ENCODE measurements at places on chromosomes 16 and 17.
A peak's percentile ranks its signal among the peaks of the same experiment; 100 is the strongest.

- DNase-seq = peak; percentile 89
Observed at GRCh38 chr16:46973207-46973995, at the start of gene DNAJA2. TSS of gene DNAJA2 (minus strand) at chr16:46973674. CDS start at chr16:46973572, 102 bp downstream.

DNA sequence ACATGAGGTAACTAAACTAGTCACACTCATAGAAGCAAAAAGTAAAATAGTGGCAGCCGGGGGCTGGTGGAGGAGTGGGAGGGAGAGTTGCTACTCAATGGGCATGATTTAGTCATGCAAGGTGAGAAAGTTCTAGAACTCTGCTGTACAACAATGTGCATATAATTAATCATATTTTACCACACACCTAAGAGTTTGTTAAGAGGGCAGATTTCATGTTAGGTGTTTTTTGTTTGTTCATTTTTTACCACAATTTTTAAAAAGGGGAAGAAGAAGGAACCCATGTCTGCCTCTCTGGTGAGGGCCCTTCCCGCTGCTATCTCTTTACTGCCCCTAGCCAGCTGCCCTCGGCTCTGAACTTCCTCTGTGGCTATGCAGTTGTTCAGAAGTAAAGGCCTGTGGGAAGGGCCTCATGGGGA is 11.2 kb downstream of the CD300LB start:
- no peak for DNase-seq

- peak; percentile 30 for DNase-seq
Observed at GRCh38 chr16:58501242-58502131, 1.5 kb downstream of the NDRG4 start.

DNA sequence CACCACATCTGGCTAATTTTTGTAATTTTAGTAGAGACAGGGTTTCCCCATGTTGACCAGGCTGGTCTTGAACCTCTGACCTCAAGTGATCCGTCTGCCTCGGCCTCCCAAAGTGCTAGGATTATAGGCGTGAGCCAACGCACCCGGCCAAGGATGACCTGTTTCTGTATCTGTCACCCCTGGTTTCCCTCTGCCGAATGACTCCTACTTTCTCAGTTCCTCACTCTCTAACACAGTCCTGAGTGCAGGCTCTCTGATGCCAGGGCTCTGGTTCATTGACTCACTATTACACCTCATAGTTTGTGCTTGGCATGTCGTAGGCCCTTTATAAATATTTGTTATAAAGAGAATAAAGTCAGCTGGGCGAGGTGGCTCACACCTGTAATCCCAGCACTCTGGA is 10.7 kb upstream of the PRPF8 start:
- DNase-seq = no peak

GRCh38 chr17:58538811-58539409 is 24.5 kb upstream of the MTMR4 start:
- DNase-seq = no peak

- DNase-seq = no peak
Observed at GRCh38 chr17:47252209-47252608, 1.4 kb upstream of the ITGB3 start.

DNA sequence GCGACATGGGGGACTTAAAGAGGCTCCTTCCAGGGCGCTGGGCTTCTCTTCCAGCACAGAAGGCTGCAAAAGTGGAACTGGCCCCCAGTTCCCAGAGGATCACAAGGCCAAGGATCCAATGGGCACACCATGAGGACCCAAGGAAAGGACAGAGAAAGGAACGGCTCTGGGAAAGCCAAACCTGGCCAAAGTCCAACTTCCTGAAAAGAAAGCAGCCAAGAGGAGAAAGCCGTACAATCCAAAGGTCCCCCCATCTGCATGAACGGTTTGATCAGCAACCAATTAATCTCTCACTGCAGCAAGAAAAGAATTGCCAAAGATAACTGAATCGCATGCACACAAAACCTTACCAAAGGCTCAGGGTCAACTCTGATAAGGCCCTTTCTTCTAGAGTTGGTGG is 19.8 kb upstream of the ICAM2 start:
- no peak for DNase-seq

DNA sequence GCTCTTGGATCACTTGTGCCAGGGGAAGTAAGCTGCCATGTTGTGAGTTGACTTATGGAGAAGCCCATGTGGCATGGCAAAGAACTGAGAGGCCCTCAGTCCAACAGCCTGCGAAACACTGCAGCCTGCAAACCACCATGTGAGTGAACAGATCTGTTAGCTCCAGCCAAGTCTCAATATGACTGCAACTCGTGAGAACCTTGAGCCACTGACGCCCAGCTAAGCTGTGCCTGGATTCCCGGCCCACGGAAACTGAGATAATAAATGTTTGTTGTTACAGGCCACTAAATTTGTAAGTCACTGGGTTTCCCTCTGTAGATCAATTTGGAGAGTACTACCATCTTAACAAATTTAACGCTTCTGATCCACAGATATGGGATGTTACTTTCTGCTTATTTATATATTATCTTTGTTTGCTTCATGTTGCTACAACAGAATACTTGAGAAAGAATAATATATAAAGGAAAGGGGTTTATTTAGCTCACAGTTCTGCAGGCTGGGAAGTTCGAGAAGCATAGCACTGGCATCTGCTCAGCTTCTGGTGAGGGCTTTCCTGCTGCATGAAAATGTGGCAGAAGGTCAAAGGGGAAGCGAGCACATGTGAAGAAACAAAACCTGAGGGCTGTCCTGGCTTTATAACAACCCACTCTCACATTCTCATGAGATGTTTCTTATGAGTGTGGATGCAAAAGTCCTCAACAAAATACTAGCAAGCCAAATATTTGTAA is 29.4 kb upstream of the ATP2A3 start:
- DNase-seq = no peak

- DNase-seq = no peak
Observed at GRCh38 chr17:27518545-27519521, 62.6 kb downstream of the KSR1 start.

DNA sequence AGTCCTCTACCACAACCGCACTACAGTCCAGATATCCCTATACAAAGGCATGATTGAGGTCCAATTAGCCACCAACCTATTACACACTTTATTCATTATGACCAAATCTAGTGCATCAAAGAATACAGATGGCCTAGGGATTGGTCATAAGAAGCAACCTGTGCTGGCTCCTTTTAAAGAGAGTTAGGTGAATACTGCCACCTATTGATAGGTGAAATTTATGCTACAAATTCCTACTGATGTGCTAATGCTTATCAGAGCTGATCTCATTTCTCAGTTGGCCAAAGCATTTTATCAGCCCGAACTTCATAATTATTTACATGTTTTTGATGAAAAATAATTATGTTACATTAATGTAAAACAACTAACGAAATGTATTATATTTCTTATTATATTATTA is 166.3 kb downstream of the ANKFN1 start:
- no peak for DNase-seq

DNA sequence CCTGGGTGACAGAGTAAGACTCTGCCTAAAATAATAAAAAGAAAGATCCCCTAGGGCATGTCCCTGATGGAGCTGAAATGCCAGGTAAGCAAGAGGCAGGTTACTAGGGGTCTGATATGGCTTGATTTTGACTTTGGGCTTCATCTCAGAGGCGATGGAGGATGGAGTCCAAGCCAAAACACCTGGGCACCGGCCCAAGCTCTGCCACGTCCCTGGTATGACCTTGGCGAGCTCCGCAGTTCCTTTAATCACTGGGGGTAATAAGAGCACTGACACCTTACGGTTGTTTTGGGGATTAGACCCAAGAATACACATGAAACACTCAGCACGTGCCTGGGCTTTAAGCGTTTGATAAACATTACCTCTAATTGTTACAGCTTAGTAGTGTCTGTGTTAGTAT is 350.8 kb upstream of the HSBP1 start:
- no peak for DNase-seq

- DNase-seq = no peak
Observed at GRCh38 chr17:43983515-43984411, 20.7 kb upstream of the NAGS start.

DNA sequence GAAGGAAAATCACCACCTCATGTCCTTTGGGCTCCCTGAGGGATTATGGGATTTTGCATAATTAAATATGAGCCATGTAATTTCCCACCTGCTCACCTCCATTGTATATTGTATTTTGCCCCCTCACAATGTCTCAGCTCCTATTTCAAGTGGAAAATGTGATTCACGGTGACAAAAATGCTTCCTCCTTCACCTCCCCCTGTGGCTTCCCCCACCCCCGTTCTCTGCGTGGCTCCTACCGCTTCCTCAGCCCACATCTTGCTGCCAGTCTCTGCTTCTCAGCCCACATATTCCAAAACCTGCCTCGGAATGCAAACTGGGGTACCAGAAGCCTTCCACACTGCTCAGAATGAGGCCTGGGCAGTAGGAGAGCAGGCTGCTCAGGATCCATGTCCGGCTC is 394.5 kb upstream of the C16orf82 start:
- no peak for DNase-seq

DNA sequence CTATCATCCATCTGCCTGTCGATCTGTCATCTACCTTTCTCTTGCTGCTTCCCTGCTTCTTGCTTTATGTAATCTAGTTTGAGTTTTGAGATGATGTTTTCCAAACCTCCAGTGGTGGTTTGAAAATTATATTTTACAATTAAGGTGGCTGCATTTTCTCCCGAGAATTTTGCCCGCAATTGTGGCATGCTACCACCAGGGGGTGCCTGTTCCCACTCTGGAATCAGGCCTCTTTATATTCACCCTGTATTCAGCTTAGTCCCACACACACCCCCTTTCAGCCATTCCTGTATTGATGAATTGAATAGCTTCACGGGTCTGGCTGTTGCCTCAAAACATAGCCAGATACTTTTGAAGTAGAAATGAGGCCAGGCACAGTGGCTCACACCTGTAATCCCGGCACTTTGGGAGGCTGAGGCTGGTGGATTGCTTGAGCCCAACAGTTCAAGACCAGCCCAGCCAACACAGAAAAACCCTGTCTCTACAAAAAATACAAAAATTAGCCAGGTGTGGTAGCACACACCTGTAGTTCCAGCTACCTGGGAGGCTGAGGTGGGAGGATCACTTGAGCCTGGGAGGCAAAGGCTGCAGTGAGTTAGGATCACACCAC is 3.2 kb downstream of the PRSS22 start:
- no peak for DNase-seq

DNA sequence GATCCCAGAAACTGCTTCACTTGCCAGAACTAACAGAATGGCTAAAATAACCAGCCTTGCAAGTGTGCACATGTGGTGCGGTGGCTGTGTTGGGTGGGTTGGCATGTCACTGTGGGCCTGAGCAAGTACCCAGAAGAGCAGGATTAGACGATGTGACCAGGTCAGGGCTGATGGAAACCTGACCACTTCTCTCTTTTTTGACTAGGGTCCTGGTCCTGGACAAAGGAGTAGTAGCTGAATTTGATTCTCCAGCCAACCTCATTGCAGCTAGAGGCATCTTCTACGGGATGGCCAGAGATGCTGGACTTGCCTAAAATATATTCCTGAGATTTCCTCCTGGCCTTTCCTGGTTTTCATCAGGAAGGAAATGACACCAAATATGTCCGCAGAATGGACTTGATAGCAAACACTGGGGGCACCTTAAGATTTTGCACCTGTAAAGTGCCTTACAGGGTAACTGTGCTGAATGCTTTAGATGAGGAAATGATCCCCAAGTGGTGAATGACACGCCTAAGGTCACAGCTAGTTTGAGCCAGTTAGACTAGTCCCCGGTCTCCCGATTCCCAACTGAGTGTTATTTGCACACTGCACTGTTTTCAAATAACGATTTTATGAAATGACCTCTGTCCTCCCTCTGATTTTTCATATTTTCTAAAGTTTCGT is 16.7 kb downstream of the ANKRD40 start:
- DNase-seq = no peak

GRCh38 chr16:11557801-11558200 is 28.9 kb downstream of the LITAF start:
- no peak for DNase-seq

GRCh38 chr16:49491771-49492761 is 118.5 kb downstream of the C16orf78 start:
- DNase-seq = peak; percentile 24

- no peak for DNase-seq
Observed at GRCh38 chr17:69593716-69594115, 179.2 kb downstream of the MAP2K6 start.

DNA sequence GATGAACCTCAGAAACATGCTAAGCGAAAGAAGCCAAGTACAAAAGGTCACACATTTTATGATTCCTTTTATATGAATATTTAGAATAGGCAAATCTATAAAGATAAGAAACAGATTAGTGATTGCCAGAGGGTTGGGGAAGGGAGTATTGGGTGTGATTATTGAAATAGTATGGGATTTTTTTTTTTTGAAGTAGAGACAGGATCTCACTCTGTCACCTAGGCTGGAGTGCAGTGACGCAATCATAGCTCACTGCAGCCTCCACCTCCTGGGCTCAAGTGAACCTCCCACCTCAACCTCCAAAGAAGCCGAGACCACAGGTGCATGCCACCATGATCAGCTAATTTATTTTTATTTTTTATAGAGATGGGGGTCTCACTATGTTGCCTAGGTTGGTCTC is 35.7 kb downstream of the MEOX1 start:
- no peak for DNase-seq

- DNase-seq = no peak
Observed at GRCh38 chr16:87235810-87236515, 81.2 kb downstream of the C16orf95 start.

GRCh38 chr17:2713881-2714280 is 2.3 kb upstream of the CLUH start:
- DNase-seq = no peak

DNA sequence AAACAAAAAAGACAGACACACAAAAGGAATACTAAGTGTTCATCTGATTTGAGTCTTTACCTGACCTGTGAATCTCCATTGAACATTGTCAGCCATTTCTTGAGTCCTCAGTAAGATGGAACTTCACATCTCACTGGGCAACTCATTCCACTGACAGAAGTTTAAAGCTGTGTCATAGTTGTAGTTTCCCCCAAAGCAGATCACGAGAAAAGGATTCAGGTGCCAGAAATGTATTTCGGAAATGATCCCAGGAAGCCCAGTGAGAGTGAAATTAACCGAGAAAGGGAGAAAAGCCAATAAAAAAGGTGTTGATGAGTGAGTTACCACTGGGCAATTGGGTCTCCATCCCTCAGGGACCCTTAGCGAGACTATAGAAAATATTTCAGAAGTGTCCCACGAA is 6.5 kb downstream of the CHD9 start:
- DNase-seq = no peak

DNA sequence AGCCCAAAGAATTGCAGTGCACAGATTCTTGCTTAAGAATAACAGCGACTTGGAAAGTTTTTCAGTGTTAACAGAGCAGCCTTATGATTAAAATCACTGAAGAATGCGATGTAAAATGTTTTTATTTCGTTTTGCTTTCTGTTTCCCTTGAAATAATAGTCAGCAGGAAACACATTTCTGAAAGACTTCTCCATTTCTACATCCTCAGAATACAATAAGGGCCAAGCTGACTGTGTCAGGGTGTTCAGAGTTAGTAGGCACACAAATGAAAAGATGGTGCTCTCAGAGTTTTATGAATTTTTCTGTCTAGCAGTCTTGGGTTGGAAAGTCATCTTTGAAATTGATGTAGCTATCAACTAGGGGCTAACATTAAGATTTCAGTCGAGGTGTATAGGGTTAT is 582.9 kb upstream of the RBFOX1 start:
- no peak for DNase-seq

GRCh38 chr17:69170377-69170776 is 28.7 kb upstream of the ABCA6 start:
- DNase-seq = no peak

Data from activated T-cell treated with anti-CD3 and anti-CD28 coated beads for 1 hour (primary cell).